ENCODE measurements at places on chromosomes 16 and 17.

- no peak for DNase-seq
Observed at GRCh38 chr17:76223802-76224201, 16.5 kb downstream of the RNF157 start.

DNA sequence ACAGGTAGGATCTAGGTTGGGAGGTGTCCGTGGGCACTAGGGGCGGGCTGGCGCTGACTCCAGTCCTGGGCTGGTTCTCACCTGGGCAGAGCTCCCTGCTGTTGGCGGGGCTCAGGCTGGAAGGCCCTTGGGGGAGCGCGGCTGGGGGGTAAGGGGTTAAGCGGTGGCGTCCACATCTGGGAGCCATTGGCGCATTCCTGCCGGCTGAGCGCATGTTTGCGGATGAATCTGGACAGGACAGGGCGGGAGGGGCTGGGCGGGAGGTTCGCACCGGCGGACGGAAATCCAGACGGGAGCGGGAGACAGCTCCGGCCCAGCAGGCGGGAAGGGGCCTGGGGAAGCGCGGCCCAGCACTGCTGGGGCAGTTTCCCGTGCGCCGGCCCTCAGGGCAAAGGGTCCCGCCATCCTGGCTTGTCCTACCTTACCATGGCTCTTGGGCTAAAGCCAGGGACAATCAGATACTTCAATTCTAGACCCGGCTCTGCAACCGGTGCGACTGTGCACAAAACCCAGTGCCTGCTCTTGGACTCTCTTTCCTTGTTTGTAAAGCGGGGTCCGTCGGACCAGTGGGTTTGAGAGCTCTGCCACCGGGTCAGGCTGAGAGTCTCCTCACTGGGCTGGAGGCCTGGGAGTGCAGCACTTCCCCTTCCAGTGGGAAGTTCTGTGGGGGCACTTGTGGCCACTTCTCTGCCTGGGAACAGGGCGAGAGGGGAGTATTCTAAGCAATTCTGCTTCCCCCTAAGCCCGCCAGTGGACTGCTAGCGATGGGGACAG is 7.8 kb downstream of the RARA start:
- DNase-seq: peak; percentile 72

DNA sequence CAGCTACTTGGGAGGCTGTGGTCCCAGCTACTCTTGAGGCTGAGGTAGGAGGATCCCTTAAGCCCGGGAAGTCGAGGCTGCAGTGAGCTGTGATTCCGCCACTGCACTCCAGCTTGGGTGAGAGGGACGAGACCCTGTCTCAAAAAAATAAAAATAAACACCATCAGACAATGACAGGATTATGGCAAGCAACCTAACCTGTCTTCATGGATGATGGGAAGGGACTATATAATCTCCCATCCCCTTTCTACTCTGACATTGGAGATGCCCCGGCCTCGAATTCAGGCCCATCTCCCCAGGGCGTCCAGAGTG is 893 bp downstream of the TRIM25 start:
- DNase-seq: no peak

- DNase-seq: no peak
Observed at GRCh38 chr16:2483939-2484897, 9.3 kb downstream of the TBC1D24 start.

GRCh38 chr17:66296289-66296725 is 6.1 kb upstream of the PRKCA start:
- DNase-seq: no peak

DNA sequence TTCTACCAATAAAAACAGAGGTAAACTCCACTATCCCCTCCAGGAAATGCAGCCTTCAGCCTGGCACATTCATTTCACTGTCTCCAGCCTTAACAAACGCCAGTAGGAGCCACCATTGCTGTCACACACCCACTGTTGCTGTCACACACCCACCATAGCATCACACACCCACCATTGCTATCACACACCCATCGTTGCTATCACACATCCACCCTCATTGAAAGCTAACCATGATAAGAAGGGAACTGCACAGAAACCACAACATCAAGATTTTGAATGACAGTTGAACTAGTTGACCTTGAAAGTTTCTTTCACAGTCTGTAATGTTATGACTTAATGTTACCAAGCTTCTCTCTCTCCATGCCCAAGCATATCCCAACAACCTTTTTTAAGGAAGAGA is 38.1 kb downstream of the SHCBP1 start:
- no peak for DNase-seq

DNA sequence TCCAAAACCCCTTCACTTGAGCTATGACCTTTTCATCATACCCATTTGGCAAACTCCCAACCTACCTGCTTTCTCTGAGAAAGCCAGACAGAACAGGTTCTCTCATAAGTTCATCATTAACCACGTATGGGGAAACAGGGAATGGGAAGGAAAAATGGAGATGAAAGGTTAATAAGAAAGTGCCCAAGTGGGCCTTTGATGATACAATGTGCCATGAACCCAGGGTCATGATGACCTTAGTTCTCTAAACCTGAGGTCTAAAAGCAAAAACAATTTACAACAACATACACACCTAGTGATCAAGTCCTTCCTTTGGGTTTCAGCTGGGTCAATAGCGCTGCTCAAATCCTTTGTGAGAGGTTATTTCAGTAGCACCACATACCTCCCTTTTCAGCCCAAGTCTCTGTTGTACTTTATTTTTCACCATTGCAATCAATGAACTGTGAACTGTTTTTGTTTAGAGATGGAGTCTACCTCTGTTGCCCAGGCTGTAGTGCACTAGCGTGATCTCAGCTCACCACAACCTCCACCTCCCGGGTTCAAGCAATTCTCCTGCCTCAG is 14.5 kb upstream of the RANGRF start:
- no peak for DNase-seq

DNA sequence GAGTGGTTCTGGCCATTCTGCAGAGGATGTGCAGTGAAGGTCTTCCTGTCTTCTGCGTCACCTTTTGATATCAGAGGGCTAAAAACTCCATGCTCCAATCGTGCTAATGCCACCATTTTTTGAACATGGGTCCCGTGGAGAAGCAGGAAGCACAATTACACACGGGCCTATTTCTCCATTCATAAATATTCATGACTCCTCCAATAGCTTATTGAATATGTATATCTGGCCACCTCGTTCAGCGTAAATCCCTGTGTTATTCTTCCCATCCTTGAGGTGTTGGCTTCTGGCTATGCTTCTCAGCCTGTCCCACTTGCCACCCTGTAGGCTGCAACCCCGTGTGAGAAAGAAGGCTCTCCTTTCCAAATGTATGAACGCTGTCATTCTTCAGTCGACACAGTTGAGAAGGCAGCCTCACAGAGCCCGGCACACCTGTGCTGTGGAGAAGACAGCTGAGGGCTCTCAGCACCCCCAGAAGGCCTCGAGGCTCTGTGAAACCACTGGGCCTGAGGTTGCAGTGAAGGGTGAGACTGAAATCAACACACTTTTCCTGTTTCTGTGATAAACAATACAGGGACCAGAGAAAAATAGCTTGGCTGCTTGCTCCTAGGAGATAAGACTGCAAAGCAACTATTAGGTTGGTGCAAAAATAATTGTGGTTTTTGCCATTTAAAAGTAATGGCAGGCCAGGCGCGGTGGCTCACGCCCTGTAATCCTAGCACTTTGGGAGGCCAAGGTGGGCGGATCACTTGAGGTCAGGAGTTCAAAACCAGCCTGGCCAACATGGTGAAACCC is 4.9 kb upstream of the ANKRD40CL start:
- no peak for DNase-seq

- DNase-seq: no peak
Observed at GRCh38 chr16:30668393-30668792, 10.2 kb downstream of the FBRS start.

GRCh38 chr16:20385844-20386832 is 18.4 kb downstream of the PDILT start:
- peak; percentile 57 for DNase-seq

- no peak for DNase-seq
Observed at GRCh38 chr16:27813591-27813990, 249.9 kb downstream of the GSG1L start.

GRCh38 chr17:17754719-17755686 is 73.7 kb downstream of the RAI1 start:
- no peak for DNase-seq

GRCh38 chr17:38881600-38882191 is 11.8 kb downstream of the LASP1 start:
- DNase-seq: no peak

Measured in A172 (cell line).